ENCODE measurements at places on chromosomes 11 and 22. TPM values are rescaled to one million over a fixed set of nuclear protein-coding genes. Genes with fewer than 3 reads are reported as not detected.

DNA sequence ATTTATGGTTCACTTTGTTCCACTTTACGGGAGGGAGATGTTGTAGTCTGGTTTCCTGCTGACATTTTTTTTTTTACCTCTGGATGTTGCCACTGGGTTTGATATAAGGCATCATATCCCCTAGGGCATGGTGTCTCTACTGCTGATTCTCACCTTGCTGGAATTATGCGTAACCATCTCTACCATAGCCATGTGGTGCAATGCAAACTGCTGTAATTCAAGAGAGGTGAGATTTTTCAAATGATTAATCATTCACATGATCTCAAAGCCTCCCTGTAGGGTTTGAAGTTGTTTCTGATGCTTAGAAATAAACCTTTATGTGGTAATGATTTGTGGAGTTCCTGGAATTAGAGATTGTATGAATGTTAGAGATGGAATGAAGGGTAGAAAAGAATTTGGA lies 13.0 kb downstream of the MS4A3 start:
- H3K27ac ChIP-seq: peak overlapping the region; percentile 45
- no peak overlapping the region for H3K4me3 ChIP-seq
- no peaks in the 10 kb centered on the region for H3K27me3 ChIP-seq
- DNase-seq: peak; percentile 3

DNA sequence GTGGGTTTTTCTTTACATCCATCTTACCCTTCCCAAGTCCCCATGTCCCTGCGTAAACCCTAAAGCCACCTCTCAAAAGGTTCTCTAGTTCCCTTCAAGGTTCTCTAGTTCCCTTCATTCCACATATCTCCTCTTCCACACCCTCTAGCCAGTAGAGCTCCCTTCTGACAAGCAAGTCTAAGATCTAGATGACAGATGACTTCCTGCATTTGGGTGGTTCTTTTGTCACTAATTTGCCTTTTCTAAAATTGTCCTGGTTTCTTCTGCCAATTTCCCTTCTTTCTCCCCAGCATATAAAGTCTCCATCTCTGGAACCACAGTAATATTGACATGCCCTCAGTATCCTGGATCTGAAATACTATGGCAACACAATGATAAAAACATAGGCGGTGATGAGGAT lies 7.8 kb downstream of the CD3E start:
- H3K4me3 ChIP-seq: no peak overlapping the region
- no peak for DNase-seq
- H3K4me1 ChIP-seq: peaks cover 25% of the 10 kb centered on the region
- H3K27me3 ChIP-seq: peaks cover 14% of the 10 kb centered on the region
- H3K36me3 ChIP-seq: no peaks in the 10 kb centered on the region

- DNase-seq: no peak
- H3K27ac ChIP-seq: no peak within 1 kb of the TSS
- H3K4me1 ChIP-seq: no peaks in the 10 kb centered on the region
- no peak within 1 kb of the TSS for H3K4me3 ChIP-seq
- H3K36me3 ChIP-seq: no peaks in the 10 kb centered on the region
Measured at GRCh38 chr11:18236664-18237356, at the start of gene SAA4. Gene SAA4, minus strand, starts transcription at chr11:18236802. Its CDS starts 876 bp downstream, at chr11:18235926.

Gene OR8D4
- total RNA-seq: not detected

DNA sequence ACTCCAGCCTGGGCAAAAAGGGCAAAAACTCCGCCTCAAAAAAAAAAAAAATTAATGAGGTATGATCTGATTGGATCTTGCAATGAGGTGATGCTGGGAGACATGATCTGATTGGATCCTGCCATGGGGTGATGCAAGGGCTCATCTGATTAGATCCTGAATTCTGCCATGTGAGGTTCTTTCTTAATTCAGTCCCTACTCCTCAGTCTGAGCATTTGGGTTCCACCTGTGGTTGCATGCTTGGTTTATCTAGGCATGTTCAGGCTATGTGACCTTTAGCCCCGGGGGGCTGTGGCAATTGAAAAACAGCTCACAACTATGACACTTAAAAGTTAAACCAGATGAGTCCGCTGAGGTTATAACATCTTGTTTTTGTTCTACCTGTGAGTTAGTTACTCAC lies 4.8 kb upstream of the TRIM6 start:
- H3K4me1 ChIP-seq: peaks cover 9% of the 10 kb centered on the region
- H3K4me3 ChIP-seq: no peak overlapping the region
- no peaks in the 10 kb centered on the region for H3K27me3 ChIP-seq
- H3K27ac ChIP-seq: no peak overlapping the region
- H3K36me3 ChIP-seq: peaks cover 10% of the 10 kb centered on the region

DNA sequence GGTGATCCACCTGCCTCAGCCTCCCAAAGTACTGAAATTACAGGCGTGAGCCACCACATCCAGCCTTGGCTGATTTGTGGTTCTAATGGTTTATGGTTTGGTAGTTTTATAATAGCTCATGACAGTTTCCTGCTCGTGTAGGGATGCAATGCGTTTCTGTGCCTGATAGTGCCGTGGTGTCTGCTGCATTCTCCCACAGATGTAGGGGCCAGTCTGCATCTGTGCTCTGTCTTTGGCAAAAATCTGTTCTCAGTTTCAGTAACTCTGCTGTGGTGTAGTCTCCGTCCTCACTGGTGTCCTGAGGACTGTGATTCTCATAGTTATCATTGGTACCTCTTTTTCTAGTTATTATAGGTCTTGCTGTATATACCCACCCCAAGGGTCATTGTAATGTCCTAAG lies 16.3 kb downstream of the ST14 start:
- no peaks in the 10 kb centered on the region for H3K27me3 ChIP-seq
- no peak for DNase-seq
- H3K4me1 ChIP-seq: peaks cover 42% of the 10 kb centered on the region
- H3K36me3 ChIP-seq: peaks cover 2% of the 10 kb centered on the region

Gene TUBA8
- 2.4 TPM for total RNA-seq

- peaks cover 13% of the 10 kb centered on the region for H3K4me1 ChIP-seq
- peaks cover 43% of the 10 kb centered on the region for H3K36me3 ChIP-seq
- H3K27me3 ChIP-seq: no peaks in the 10 kb centered on the region
- H3K4me3 ChIP-seq: peak overlapping the region; percentile 81
Measured at GRCh38 chr11:450809-451451, 851 bp downstream of the PTDSS2 start.

- no peaks in the 10 kb centered on the region for H3K4me1 ChIP-seq
- no peak overlapping the region for H3K4me3 ChIP-seq
- no peak for DNase-seq
- H3K36me3 ChIP-seq: no peaks in the 10 kb centered on the region
- H3K27me3 ChIP-seq: peaks cover 57% of the 10 kb centered on the region
Measured at GRCh38 chr22:22527312-22527711, 7.2 kb upstream of the ZNF280A start.

Gene GRIK4
- total RNA-seq: not detected

GRCh38 chr22:45999379-45999971 lies 22.5 kb upstream of the WNT7B start:
- H3K4me1 ChIP-seq: peaks cover 6% of the 10 kb centered on the region
- no peak for DNase-seq
- H3K27ac ChIP-seq: no peak overlapping the region
- H3K36me3 ChIP-seq: peaks cover 5% of the 10 kb centered on the region

GRCh38 chr11:117915672-117916235 lies 13.4 kb downstream of the TMPRSS13 start:
- no peak for DNase-seq
- H3K27ac ChIP-seq: no peak overlapping the region

DNA sequence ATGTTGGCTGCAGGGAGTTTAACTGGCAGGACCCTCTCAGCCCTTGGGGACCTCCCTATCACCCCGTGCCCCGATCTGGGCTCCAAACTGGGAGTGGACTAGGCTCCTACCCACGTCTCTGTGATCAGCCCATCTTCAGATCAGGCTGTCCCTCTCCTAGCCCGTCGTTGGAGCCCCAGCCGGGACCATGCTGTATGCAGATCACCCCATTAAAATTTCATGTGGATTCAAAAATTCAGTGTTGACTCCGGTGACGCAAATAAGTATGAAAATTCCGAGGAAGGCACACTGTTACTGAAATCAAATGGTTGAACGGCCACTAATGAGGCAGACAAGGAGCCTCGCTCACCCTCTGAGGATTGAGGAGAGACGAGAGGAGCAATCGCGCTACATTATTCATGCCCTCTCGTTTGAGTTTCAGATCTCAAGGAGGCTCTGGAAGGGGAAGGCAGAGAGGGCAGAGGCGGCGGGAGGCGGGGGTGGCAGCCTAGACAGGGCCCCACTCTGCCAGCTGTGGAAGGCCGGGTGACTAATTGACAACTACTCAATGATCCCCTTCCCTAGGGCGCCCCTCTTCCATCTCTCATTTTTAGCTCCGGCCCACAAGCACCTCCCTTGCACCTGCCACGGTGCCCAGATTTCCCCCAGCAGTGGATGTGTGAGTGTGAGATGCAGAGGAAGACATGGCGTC lies 255.4 kb downstream of the MIAT start:
- H3K27me3 ChIP-seq: peaks cover 79% of the 10 kb centered on the region
- no peaks in the 10 kb centered on the region for H3K36me3 ChIP-seq
- H3K4me3 ChIP-seq: no peak overlapping the region
- H3K27ac ChIP-seq: no peak overlapping the region
- H3K4me1 ChIP-seq: no peaks in the 10 kb centered on the region

GRCh38 chr11:74138021-74138420 lies 32.8 kb downstream of the C2CD3 start:
- DNase-seq: no peak
- no peaks in the 10 kb centered on the region for H3K27me3 ChIP-seq
- H3K4me1 ChIP-seq: peaks cover 46% of the 10 kb centered on the region
- H3K27ac ChIP-seq: peak overlapping the region; percentile 68
- H3K36me3 ChIP-seq: no peaks in the 10 kb centered on the region
- H3K4me3 ChIP-seq: peak overlapping the region; percentile 3

DNA sequence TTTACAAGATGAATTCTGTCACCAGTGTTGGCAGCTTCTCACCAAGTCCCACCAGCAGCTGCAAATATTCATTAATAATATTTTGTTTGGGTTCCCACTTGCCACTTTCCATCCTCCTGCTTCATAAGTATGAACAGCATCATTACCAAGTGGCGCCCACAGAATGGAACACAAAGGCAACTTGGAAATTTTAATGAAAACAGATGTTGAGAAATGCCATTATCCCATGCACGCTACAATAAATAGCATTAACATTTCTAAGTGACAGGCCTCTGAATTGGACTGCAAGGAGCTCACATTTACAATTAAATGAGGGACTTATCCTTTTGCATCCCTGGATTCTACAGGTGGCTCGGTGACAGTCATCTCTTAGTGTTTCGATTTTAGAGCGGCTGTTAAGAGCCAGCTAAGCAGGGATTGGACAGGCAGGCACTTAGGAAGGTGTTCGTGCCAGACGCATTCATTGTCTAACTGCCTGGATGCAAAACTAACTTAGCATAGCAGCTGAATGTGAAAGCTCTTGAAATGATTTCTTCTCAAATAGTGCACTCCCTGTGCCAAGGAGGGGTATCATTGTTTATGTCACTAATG lies 170.3 kb downstream of the KIRREL3 start:
- DNase-seq: no peak
- H3K27ac ChIP-seq: no peak overlapping the region
- H3K4me1 ChIP-seq: no peaks in the 10 kb centered on the region
- no peaks in the 10 kb centered on the region for H3K27me3 ChIP-seq
- H3K4me3 ChIP-seq: no peak overlapping the region
